ENCODE measurements at places on chromosomes 7 and 10. TPM values are rescaled to one million over a fixed set of nuclear protein-coding genes. Genes with fewer than 3 reads are reported as not detected.

DNA sequence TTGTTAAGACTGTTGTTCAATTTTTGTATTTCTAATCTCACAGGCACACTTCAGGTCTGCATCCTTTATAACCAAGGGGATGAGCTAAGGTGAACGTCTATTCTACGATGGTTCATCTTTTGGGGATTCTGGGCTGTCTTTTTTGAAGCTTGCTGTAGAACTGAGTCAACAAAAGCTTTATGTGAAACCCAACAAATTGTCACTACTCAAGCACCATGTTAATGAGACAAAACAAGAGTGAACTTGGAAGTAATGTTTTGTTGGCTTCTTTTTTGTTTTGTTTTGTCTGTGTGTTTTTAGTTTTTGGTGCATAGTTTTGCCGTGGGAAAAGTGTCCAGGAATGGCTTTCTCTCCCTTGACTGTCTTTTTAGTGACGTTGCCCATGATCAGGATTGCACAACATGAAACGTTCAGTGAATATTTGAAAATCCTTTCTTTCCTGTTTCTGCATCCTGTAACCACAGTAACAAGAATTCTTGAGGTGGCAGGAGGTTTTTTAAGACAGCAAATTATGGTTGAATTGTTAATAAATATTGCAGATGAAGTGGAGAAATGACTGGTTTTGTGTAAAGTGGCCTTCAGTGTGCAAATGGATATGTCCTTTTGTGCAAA, 65.6 kb downstream of the WIPF3 start:
- DNase-seq: no peak

- DNase-seq: no peak
Measured at GRCh38 chr7:106862317-106863089, 2.6 kb upstream of the PIK3CG start.

GRCh38 chr10:93028883-93029282, 31.7 kb upstream of the CYP26C1 start:
- DNase-seq: no peak

DNA sequence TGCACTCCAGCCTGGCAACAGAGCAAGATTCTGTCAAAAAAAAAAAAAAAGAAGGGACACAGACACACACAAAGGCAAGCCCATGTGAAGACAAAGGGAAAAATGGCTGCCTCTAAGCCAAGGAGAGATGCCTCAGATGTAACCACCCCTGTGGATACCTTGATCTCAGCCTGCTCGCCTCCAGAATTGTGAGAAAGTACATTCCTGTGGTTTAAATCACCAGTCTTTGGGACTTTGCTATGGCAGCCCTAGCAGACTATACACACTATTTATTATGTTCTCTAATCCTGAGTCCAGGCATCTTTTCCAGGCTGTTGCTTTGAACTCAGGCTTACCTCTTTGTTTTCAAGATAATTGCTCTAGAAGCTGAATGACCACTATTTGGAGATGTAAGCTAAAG, 494.3 kb downstream of the GALNT17 start:
- no peak for DNase-seq

- no peak for DNase-seq
Measured at GRCh38 chr10:43867667-43868565, 219.2 kb upstream of the ZNF32 start.

GRCh38 chr7:44618753-44619152, 12.3 kb downstream of the OGDH start:
- DNase-seq: no peak

GRCh38 chr7:57867884-57868701, 418.1 kb downstream of the ZNF716 start:
- DNase-seq: no peak

- DNase-seq: no peak
Measured at GRCh38 chr7:112143136-112143535, 63.1 kb downstream of the DOCK4 start.

Gene CDC14C
- not detected for total RNA-seq

- DNase-seq: no peak
Measured at GRCh38 chr10:87683356-87683755, 23.7 kb downstream of the PAPSS2 start.

DNA sequence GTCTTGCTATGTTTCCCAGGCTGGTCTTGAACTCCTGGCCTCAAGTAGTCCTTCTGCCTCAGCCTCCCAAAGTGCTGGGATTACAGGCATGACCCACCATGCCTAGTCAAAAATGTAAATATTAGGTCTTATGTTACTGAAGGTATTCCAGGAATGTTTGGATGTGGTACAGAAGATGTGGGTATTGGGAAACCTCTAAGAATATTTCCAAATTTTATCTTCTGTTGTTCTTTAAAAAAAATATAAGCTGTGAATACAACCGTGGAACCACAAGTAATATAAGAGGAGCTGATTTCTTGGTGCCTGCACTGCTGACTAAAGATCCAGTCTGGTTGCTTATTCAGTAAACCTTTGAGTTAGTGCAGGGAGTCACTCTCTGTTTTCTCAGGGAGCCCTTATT, 178.3 kb downstream of the AUTS2 start:
- DNase-seq: no peak

GRCh38 chr7:20735346-20736065, 51.2 kb downstream of the SP8 start:
- no peak for DNase-seq

DNA sequence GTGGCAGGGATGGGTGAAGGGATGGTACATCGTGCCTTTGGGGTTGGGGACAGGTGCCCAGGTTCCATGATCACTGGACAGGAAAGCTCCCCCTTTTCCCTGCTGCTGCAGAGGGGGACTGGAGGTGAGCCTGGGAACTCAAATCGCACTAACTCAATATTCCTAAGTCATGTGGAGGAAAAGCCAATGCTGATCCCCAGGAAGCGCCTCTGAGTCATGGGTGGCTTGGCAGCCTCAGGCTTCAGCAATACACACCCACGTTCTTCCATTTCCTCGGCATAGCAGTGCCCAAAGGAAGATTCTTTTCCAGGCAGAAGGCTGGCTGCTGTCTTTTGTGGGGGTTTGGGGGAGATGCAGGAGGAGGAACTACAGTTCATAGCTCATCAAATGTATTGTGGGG, 165.8 kb downstream of the CCDC3 start:
- no peak for DNase-seq

- DNase-seq: no peak
Measured at GRCh38 chr10:44325157-44325556, 59.7 kb downstream of the CXCL12 start.

- no peak for DNase-seq
Measured at GRCh38 chr7:83691095-83691494, 42.2 kb upstream of the SEMA3E start.

Gene GPR85
- 1.6 TPM for total RNA-seq

GRCh38 chr10:86652361-86653202, 1.8 kb upstream of the OPN4 start:
- DNase-seq: peak; percentile 40

DNA sequence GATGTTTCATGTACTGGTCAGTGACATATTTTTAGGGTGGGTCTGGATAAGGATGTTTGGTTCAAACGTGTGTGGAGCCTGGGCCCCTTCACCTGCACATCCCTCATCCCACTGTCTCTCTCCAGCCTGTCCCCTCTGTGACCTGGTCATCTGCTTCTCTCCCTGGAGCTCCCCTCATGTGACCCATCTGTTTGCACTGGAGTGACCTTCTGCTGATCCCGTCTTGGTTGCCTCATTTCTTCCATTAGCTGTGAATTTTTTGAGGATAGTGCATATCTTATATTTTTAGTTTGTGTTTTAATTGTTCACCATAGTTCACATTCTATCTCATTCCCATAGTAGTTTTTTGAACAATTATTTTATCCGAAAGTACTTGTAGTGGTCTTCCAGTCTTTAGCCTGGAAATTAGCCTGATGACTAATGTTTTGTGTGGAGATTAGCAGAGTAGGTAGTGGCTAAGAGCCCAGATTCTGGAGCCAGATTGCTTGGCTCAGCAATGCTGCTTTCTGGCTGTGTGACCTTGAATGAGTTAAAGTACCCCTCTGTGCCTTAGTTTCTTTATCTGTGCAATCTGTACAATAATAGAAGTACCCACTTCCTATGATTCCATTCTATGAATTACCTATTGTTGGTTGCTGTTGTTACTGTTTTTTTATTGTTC, 224.5 kb downstream of the LRMDA start:
- DNase-seq: no peak

DNA sequence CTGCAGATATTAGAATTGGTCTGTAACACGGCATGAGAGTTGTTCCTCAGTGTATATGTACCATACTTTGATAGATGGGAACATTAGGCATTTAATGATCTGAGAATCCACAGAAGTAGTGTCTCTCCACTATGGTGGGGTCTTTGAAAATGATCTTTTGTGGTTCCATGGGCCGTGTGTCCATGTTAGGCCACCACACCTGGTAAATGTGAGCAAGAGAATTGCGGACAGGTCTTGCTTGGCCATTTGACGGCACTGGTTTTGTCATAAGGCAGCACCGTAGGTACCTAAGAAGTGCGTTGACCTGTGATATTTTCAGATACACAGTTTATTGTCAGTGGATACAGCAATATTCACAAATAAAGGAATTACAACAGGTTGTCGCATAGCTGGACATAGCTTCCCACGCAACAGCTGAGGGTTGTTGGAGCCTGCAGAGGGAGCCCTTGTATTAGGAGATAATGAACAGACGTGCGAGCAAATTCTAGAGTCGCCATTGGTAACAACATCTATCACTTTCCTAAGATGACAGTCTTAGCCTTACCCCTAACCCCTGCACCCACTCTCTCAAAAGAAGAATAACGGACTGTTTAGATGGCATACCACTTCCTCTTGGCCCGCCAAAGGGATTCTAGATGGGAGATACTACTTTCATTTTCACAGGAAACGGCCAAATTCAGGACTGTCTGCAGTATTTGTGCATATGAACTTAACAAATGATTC, 111.4 kb downstream of the COL28A1 start:
- peak; percentile 44 for DNase-seq

- DNase-seq: no peak
Measured at GRCh38 chr10:12945690-12946359, 55.7 kb downstream of the CCDC3 start.

DNA sequence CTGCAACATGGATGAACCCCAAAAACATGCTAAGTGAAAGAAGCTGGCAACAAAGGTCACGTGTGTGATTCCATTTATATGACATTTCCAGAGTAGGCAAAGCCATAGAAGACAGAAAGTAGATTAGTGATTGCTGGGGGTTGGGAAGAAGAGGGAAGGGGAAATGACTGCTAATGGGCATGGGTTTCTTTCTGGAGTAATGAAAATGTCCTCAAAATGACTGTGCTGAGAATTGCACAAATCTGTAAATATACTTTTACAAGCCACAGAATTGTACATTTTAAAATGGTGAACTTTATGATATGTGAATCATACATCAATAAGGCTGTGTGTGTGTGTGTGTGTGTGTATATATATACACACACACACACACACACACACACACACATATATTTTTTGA, 15.8 kb downstream of the MMS19 start:
- DNase-seq: no peak

Gene MYOF
- total RNA-seq: 130 TPM

GRCh38 chr10:126736727-126737126, 66.2 kb upstream of the C10orf90 start:
- no peak for DNase-seq

GRCh38 chr7:140294454-140294853, 103.9 kb downstream of the SLC37A3 start:
- DNase-seq: no peak

Gene CALCR
- total RNA-seq: 0.80 TPM

Gene ST7
- 24.3 TPM for total RNA-seq

- DNase-seq: no peak
Measured at GRCh38 chr7:103888603-103889153, 100.8 kb downstream of the RELN start.

Gene NEURL1
- 0.33 TPM for total RNA-seq

Gene ADCYAP1R1
- 4.1 TPM for total RNA-seq

Gene ITPRID1
- 1.6 TPM for total RNA-seq

Gene ABCB4
- total RNA-seq: 0.33 TPM

Gene VAX1
- not detected for total RNA-seq

Gene SPDYE8
- not detected for total RNA-seq

Gene NUDT13
- total RNA-seq: 4.2 TPM
